ENCODE measurements at places on chromosomes 16 and 17. TPM values are rescaled to one million over a fixed set of nuclear protein-coding genes. Genes with fewer than 3 reads are reported as not detected.

DNA sequence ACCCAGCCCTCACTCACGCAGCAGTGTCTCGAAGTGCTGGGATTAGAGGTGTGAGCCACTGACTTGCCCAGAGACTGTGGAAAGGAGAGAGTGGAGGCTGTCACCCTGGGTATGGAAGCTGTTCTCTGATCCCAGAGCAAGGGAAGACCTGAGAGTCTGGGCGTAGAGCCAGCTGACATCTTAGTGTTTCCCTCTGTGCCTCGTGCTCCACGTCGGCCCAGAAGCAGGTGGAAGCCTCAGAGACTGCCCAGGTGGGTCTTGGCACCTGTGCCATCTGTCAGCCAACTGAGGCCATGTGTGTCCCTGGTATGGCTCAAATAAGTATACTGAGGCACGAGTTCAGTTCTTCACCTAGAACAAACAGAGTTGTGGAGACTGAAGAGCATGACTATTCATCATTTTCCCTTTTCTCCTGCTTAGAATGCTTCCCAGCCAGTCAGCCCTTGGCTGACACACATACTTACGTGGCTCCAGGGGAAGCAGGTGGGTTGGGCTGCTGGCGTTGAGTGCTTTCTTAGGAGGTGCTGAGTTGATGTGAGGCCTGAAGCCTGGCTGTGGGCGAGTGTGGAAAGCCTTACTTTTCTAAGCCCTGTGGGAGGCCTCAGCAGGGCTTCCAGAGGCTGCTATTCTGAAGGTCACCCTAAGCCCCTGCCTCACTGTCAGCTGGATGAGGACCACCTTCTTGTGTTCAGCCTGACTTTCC is 8.1 kb downstream of the CTRL start:
- DNase-seq, result peak; percentile 40
- peaks cover 8% of the 10 kb centered on the region for H3K4me1 ChIP-seq
- peaks cover 2% of the 10 kb centered on the region for H3K36me3 ChIP-seq

DNA sequence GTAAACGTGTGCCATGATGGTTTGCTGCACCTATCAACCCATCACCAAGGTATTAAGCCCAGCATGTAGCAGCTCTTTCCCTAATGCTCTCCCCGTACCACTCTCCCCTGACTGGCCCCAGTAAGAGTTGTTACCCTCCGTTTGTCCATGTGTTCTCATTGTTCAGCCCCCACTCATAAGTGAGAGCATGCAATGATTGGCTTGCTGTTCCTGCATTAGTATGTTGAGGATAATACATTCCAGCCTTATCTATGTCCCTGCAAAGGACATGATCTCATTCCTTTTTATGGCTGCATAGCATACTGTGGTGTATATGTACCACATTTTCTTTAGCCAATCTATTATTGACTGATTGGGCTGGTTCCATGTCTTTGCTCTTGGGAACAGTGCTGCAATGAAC is 1294.9 kb upstream of the CDH8 start:
- no peaks in the 10 kb centered on the region for H3K27me3 ChIP-seq
- no peak overlapping the region for H3K4me3 ChIP-seq
- H3K4me1 ChIP-seq, result no peaks in the 10 kb centered on the region
- DNase-seq, result no peak

DNA sequence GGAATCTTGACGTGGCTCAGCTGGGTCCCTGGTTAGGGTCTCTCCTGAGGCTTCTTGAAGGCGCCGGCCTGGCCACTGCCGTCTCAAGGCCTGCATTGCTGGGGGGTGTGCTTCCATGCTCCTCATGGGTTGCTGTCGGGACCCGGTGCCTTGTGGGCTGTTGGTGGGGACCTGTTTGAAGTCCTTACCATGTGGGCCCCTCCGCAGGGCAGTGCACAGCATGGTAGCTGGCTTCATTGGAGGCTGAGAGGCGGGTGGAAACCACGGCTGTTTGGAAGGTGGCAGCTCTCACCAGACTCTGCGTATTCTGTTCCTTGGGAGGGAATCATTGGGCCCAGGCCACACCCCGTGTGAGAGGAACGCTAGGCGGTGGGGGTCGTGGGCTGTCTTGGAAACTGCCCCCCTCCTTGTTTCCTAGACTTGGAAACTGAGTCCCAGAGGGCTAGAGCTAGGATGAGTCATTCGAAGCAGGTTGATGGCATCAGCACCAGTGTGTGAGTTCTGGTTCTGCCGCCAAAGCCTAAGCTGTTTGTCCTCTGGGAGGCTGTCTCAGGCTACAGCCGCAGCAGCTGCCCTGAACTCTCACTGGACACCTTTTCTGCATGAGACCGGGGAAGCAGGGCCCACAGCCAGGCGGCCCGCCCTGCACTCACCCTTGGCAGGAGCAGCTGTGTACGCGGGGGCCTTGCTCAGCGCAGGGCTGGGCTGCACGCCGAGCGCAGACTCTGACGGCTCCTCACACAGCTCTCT is 35.2 kb downstream of the ZNF750 start:
- peaks cover 24% of the 10 kb centered on the region for H3K36me3 ChIP-seq
- H3K4me3 ChIP-seq, result no peak overlapping the region
- no peak overlapping the region for H3K27ac ChIP-seq
- no peak for DNase-seq
- no peaks in the 10 kb centered on the region for H3K4me1 ChIP-seq

GRCh38 chr16:57377080-57377841 is 5.0 kb downstream of the CX3CL1 start:
- H3K27me3 ChIP-seq, result no peaks in the 10 kb centered on the region
- no peak overlapping the region for H3K4me3 ChIP-seq
- H3K36me3 ChIP-seq, result no peaks in the 10 kb centered on the region
- H3K27ac ChIP-seq, result no peak overlapping the region
- DNase-seq, result peak; percentile 76

GRCh38 chr17:65977041-65977440 is 214.9 kb downstream of the CEP112 start:
- no peak for DNase-seq
- no peak overlapping the region for H3K27ac ChIP-seq
- no peaks in the 10 kb centered on the region for H3K27me3 ChIP-seq
- no peaks in the 10 kb centered on the region for H3K4me1 ChIP-seq

- peak overlapping the region; percentile 88 for H3K27ac ChIP-seq
- peaks cover 39% of the 10 kb centered on the region for H3K4me1 ChIP-seq
- H3K4me3 ChIP-seq, result peak overlapping the region; percentile 88
- H3K27me3 ChIP-seq, result no peaks in the 10 kb centered on the region
Observed at GRCh38 chr17:81239714-81240555, 817 bp downstream of the NDUFAF8 start.

The LIMD2 gene
- 303 TPM for total RNA-seq

The SCGB1C2 gene
- total RNA-seq, result not detected

Data from activated CD8-positive, alpha-beta memory T cell treated with anti-CD3 and anti-CD28 coated beads, Interleukin-2, amount 10 ng/mL, durations not matched to agents 7 days and 5 days (primary cell).